ENCODE measurements at places on chromosomes 2 and 18. TPM values are rescaled to one million over a fixed set of nuclear protein-coding genes. Genes with fewer than 3 reads are reported as not detected.

GKN2 gene
- total RNA-seq: 0.24 TPM

MC4R gene
- total RNA-seq: 0.33 TPM

NEU2 gene
- not detected for total RNA-seq

TLX2 gene
- 0.19 TPM for total RNA-seq

TMEFF2 gene
- total RNA-seq: 1.2 TPM

STRADB gene
- total RNA-seq: 19.5 TPM

SAG gene
- total RNA-seq: 0.61 TPM

IL1F10 gene
- total RNA-seq: not detected

WIPF1 gene
- total RNA-seq: 21.9 TPM

POTEC gene
- total RNA-seq: not detected

FOXD4L1 gene
- total RNA-seq: 0.24 TPM

DNAJC27 gene
- total RNA-seq: 4.9 TPM

SLC30A3 gene
- total RNA-seq: 0.05 TPM

DNA sequence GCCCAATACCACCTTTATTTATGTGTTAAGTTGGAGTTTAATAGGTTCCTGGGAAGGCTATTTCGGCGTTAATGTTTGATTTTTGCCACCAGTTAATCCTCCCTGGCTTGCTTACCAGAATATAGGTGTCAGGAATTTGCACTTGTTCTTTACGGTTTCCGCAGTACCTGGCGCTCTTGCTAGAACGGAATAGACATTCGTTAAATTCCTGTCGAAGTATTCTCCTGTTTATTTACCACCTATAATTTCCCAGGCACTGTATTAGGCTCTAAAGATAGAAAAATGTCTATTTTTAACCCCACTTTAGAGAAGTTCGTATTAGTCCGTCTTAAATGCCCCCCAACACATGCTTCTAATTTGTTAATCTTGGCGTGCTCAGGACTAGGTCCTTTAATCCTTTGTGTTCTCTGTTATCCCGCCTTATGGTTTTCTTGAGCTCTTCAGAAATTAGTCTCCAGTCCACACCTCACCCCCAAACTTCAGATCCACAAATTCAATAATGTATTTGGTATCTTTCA is 575 bp downstream of the CCDC150 start:
- peak; percentile 3 for DNase-seq

- no peak for DNase-seq
These were observed 599.5 kb downstream of the KCNJ3 start for GRCh38 chr2:155298001-155298400.

DNA sequence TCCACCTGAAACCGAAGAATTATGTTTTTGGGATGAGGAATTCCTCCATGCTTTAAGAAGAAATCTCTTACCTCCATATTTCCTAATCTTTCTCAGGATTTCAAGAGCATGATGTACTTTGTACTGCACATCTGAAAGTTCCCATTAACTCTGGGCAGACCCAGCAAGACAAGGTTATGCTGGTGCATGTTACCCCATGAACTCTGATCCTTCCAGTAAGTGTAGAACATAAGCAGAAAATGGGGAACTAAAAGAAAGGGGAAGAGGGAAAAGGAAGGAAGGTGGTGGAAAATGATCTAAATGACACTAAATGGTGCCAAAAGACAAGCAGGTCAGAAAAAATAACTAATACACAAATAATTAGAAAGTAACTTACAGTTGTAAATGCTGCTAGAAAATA is 50.7 kb downstream of the STRN start:
- DNase-seq: no peak

- no peak for DNase-seq
These were observed 442.3 kb upstream of the RGPD4 start for GRCh38 chr2:107384422-107384821.

GRCh38 chr2:69604026-69604678 is 39.4 kb downstream of the AAK1 start:
- no peak for DNase-seq

GRCh38 chr2:37919631-37920032 is 5.5 kb upstream of the RMDN2 start:
- DNase-seq: no peak

DNA sequence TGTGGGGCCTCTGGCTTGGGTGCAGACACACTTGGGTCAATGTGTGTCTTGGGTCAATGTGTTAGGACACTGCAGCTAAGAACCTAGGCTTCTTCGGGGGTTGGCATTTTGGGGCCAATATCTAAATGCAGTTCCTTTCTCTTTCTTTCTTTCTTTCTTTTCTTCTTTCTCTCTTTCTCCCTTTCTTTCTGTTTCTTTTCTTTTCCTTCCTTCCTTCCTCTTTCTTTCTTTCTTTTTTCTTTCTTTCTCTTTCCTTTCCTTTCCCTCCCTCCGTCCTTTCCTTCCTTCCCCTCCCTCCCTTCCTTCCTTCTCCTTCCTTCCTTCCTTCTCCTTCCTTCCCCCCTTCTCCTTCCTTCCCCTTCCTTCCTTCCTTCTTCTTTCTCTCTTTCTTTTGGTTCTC is 57.7 kb upstream of the OSR1 start:
- no peak for DNase-seq

Data from thymus (tissue), 14 donors.